Ascending aorta (tissue), 2 donors: ENCODE measurements at places on chromosomes 6 and 20.

GRCh38 chr6:20826378-20826777, 292.1 kb downstream of the CDKAL1 start:
- no peak overlapping the region for H3K27ac ChIP-seq
- H3K27me3 ChIP-seq = no peaks in the 10 kb centered on the region
- DNase-seq = no peak
- H3K4me1 ChIP-seq = peaks cover 4% of the 10 kb centered on the region
- H3K4me3 ChIP-seq = no peak overlapping the region
- H3K36me3 ChIP-seq = no peaks in the 10 kb centered on the region

DNA sequence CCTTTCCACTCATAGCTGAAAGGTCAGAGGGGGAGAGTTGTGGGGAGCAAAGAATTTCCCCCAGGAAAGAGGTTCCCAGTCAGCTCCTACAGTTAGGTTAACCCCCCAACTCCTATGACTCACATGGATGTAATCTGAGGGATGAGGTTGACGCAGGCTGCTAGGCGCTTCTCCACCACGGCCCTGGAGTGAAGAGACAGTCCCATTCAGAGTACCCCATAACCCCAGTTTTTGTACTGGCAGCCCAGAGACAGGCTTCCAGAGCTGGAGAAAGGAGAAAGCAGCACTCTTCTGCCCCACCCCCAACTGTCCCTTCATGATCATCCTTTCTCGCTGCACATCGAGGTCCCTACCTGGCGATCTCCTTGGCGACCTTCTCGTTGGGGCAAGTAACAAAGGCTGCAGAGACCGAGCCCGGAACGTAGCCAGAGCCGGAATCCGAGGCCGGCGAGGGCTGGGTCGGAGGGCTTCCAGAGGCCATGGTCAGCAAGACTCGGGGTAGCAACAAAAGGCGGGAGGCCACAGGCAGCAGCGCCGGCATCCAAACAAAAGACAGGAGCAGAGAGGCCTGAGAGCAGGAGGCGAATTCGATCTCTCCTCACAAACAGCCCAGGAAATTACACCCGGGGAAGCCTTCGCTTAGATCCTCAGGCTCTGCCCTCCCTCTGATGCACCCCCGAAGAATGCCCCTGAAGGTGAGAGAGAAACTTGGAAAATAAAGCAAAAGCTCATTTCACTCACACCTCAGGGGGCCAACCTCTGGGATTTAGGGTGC, 592 bp downstream of the CUTA start:
- peaks cover 17% of the 10 kb centered on the region for H3K4me1 ChIP-seq
- H3K4me3 ChIP-seq = peak overlapping the region; percentile 82
- DNase-seq = no peak
- H3K27ac ChIP-seq = peak overlapping the region; percentile 91
- peaks cover 32% of the 10 kb centered on the region for H3K36me3 ChIP-seq

GRCh38 chr6:145865175-145865574, 50.6 kb upstream of the FBXO30 start:
- H3K27ac ChIP-seq = no peak overlapping the region
- no peaks in the 10 kb centered on the region for H3K4me1 ChIP-seq
- no peaks in the 10 kb centered on the region for H3K27me3 ChIP-seq

GRCh38 chr20:16166737-16167136, 406.5 kb downstream of the KIF16B start:
- no peaks in the 10 kb centered on the region for H3K27me3 ChIP-seq
- DNase-seq = no peak
- no peak overlapping the region for H3K27ac ChIP-seq
- H3K4me1 ChIP-seq = no peaks in the 10 kb centered on the region
- H3K36me3 ChIP-seq = no peaks in the 10 kb centered on the region
